ENCODE measurements at places on chromosomes 2 and 18.
A peak's percentile ranks its signal among the peaks of the same experiment; 100 is the strongest.

- DNase-seq = no peak
Observed at GRCh38 chr2:172208791-172209325, 106.2 kb upstream of the DLX2 start.

- no peak for DNase-seq
Observed at GRCh38 chr2:95048825-95049682, 23.5 kb downstream of the MAL start.

DNA sequence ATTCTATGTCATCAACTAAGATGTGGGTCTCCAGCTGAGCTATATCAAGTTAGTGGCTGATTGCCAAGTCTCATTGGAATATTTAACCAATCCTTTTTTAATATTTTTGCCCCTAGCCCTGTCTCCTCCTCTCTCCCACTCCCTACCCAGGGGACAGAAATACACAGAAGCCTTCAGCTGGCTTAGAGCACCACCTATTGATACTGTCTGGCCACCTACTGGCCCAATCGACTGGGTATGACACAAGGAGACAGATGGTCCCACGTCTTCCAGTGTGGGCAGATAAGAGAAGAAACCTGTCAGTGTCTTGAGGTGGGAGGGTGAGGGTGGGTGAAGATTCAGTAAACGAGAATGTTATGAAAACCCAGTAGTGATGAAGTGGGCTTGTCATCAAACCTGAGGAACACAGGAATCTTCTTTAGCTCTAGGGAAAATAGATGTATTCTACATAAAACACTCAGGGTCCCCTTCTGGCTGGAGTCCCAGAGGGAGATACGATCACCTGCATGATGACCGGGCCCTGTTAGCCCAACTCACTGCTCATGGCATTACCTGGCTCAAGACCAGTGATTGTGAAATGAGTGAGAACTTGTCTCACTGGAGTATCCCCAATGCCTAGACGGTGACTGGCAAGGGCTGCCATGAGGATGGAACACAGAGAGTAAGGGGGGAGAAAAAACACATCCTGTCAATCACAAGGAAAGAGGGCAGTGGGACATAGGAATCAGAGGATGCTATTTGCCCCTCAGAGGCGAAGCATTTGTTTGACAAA, 26.7 kb downstream of the POLR1A start:
- DNase-seq = peak; percentile 44

GRCh38 chr2:234444893-234445292, 52.0 kb downstream of the ARL4C start:
- DNase-seq = peak; percentile 81

GRCh38 chr2:224359569-224359968, 42.3 kb downstream of the FAM124B start:
- peak; percentile 13 for DNase-seq

DNA sequence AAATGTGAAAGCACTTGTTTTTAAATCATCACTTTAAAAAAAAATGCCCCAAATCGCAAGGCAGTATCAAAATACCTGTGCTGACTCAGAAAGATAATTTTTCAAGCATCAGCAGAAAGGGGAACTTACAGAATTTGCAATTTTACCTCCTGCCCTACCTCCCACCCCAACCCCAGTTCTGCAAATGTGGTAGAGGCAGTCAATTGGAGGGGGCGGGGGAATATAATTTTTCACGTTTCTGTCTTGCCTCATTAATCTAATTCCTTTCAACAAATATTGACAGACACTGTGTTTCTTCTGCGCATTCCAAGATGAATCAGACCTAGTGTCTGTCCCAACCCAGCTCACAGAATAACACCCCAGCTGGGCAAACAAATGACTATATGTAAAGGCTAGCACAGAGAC, 76.8 kb downstream of the ALPK2 start:
- DNase-seq = peak; percentile 86

DNA sequence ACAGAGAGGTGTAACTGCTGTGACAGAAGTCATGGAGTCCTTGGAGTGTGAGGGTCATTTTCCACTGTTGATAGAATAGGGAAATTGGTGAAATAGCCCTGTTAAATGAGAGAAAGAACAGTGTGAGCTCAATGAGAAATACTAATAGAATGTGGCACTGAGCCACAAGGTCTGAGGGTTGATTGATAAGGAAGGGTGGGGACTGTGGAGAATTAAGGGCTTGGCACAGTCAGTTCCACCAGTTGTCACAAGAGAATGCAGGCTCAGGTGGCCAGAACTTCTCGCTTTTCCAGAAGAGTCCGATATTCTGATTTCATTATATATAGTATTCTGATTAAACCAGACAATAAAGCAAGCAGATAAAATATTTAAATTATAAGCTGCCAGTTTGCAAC, 9.1 kb upstream of the IL1RN start:
- no peak for DNase-seq

- DNase-seq = no peak
Observed at GRCh38 chr2:172092716-172093415, 7.6 kb downstream of the DLX1 start.

GRCh38 chr2:239540174-239540573, 139.4 kb upstream of the HDAC4 start:
- DNase-seq = no peak

- DNase-seq = no peak
Observed at GRCh38 chr18:59628995-59629394, 68.2 kb downstream of the CCBE1 start.

DNA sequence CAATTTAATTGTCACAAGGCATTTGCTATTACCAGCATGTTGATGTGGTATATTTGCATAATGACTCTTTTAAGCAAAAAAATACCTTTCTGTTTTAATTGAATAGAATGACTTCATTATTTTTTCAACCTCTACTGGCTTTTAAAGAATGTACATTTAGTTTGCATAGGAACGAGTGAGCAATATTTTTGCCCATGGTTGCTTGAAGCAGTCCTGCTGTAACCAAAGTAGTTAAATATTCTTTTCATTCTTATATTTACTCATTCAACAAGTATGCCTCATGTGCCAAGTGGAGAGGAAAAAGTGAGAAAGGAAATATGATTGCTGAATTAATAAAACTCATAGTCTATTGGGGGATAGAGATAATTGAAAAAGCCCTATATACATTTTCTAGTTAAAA, 184.7 kb downstream of the DSEL start:
- no peak for DNase-seq

- DNase-seq = no peak
Observed at GRCh38 chr2:189115126-189115525, 64.4 kb downstream of the COL5A2 start.

GRCh38 chr2:5304640-5305039, 387.5 kb upstream of the SOX11 start:
- no peak for DNase-seq

- no peak for DNase-seq
Observed at GRCh38 chr2:88180605-88181240, 10.6 kb downstream of the THNSL2 start.

DNA sequence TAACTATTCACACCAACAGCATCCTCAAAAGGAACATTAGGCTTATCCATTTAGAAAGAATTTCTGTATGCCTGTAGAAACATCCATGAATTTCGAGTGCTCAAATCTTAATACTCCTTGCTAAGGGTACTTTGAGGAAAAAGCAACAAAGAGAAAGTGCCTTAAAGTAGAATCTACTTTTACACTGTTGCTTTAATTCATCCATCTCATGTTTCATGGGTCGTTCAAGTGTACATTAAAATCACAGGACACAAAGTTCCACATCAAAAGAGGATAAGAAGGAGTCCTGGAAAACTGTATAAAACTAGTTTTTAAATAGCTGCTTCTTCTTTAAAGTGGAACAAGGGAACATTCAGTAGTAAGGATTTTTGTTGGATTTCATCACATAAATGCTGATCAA, 54.5 kb downstream of the LRP1B start:
- DNase-seq = no peak

DNA sequence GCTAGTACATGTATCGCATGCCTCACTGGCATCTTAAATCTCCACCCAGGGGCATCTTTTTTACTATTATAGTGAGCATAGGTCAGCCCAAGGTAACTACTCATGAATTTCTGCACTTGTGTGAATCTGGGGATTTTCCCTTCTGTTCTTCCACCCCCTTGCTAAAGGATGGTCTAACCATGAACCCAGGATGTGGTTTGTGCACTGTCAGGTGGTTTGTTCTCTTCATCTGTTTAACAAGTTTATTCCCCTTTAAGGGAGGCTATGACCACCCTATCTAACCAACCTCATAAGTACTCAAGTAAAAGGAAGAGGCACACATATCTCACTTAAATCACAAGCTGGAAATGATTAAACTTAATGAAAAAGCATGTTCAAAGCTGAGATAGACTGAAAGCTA, 243.0 kb downstream of the RPRM start:
- DNase-seq = peak; percentile 73

Measured in GM12865 (cell line).